ENCODE measurements at places on chromosomes 12 and 14.

GRCh38 chr12:68963856-68964745, 31.1 kb upstream of the CPM start:
- DNase-seq = no peak

GRCh38 chr14:51776102-51776894, 84.1 kb upstream of the GNG2 start:
- DNase-seq = peak; percentile 12

- DNase-seq = no peak
These were observed 24.2 kb upstream of the LRRC9 start for GRCh38 chr14:59895721-59896120.

GRCh38 chr14:24116128-24116814, 1.5 kb upstream of the NRL start:
- no peak for DNase-seq

DNA sequence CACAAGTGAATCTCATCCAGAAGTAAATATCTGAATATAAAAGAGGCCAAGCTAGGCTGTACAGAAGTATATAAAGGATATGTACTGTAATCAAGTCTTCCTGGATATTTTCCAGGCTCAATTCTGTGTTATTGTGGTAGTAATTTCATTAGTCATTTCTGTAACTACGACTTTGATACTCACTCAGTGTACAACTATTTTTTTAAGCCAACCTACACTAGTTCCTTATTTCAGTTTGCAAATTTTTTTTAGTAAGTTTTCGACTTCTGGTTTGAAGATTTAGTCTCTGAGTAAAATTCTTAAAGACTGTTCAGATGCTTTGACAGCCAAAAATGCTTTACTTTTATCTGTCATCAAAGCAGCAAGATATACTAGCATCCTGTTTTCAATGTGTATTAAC, 130.8 kb downstream of the CAPZA3 start:
- DNase-seq = no peak

GRCh38 chr12:130016194-130016593, 112.4 kb upstream of the TMEM132D start:
- DNase-seq = no peak

GRCh38 chr12:95473231-95473883, 595 bp upstream of the METAP2 start:
- DNase-seq = no peak

- DNase-seq = no peak
These were observed 89.9 kb upstream of the DCN start for GRCh38 chr12:91272461-91273063.

DNA sequence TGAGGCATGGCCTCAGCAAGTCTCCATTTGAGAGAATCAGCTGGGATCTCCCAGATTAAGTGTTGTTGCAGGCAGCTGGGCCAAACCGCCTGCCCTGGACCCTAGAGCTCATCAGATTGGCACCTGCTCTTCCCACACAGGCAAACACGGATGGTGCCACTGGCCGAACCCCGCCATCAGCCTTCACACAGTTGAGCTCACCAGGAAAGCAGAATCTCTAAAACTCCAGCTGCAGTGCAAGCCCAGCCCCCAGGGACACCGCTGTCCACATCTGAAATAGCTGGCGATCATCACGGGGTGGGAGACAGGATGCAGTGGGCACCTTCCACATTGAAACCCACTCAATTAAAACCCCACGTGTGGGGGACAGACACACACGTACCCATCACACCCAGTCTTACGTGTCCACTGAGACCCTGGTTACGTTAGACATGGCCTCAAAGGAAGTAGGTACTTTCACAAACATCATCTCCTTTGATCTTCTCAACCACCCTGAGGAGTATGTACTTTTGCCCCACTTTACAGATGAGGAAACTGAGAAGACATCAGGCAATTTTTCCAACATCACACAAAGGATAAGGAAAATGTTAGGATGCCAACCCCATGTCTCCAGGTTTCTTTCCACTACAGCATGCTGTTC, 88.8 kb downstream of the SINHCAF start:
- DNase-seq = no peak

- no peak for DNase-seq
These were observed 174.9 kb downstream of the PIK3C2G start for GRCh38 chr12:18436170-18436569.

DNA sequence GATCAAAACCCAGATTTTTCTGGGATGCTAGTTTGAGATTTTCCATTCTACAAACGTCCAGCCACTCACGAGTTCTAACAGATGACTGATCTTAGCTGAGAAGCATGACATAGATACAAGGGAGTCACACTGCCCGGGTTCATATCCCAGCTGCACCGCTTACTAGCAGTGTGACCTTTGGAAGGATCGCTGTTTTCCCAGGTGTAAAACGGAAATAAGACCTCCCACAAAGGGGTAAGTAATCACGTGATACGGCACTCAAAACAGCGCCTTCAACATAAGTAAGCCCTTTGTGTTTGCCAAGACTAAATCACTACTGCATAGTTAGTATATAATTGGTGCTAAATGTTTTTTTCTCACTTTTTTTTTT, 624 bp upstream of the PWP1 start:
- DNase-seq = no peak

DNA sequence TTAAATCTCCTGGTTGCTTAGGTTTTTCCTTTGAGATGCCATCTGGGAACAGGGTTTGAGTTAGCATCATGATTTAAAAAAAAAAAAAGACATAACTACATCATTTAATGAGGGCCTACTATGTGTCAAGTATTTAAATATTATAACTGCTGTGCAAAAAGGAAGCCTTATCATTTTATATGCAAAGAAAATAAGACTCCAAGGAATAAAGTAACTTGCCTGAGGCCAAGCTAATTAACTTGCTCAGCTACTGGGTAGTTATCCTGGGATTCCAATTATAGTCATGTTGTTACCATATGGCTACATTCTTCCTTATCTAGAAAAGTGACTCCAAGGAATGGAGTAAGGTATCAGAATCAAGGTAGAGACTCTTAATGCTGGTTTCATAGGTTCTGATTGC, 123.5 kb downstream of the SLC41A2 start:
- DNase-seq = no peak

GRCh38 chr12:753611-754472, 1.5 kb downstream of the WNK1 start:
- peak; percentile 23 for DNase-seq

GRCh38 chr12:46219877-46220655, 48.8 kb downstream of the SLC38A1 start:
- DNase-seq = no peak

DNA sequence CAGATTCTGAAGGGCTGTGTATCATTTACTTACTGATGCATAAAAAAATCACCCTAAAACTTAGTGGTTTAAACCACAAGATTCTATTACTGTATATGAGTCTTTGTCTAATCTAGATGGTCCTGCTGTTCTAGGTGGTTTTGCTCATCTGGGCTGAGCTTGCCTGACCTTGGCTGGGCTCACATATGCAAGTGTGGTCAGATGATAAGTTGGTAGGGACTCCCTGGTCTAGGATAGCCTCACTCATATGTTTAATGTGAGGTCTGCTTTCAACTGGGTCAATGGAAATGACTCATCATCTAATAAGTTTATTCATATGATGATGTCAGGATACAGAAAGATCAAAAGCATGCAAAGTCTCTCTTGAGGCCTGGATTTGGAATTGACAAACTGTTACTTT, 887.8 kb downstream of the TRHDE start:
- DNase-seq = no peak

DNA sequence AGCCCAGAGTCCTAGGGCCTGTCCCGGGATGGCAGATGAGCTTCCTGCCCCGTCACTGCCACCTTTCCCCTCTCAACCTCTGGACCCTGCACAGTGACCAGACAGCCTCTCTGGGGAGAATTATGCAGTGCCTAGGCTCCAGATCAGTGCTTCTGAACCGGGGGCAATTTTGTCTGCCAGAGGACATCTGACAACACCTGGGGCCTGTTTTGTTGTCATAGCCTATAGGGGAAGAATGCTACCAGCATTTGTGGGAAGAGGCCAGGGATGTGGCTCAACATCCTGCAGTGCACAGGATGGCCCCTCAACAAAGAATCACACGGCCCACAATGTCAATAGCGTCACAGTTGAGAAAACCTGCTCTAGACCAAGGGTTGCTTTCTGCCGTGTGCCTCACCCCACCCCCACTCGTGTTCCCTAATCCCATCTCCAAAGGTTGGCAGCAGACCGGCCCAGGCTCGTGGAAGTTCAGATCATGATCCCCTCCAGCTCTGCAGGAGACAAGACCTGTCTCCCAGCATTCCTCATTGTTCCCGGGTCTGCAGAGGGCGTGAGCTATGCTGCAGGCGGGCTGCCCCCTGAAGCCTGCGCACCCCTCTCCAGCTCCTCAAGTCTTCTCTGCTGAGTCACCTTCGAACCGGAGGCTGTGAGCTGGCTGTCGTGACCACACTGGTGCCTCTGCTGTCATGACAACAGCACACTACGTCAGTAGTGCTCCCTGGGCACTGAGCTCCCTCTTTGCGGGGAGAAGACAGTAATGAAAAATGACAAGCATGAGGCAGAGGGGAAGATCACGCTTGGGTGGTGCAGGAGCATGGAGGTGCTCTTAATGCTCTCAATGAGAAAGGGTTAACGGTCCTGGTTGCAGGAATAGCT, 2.0 kb upstream of the GAPDH start:
- DNase-seq = peak; percentile 76

- DNase-seq = no peak
These were observed 96.6 kb upstream of the G2E3 start for GRCh38 chr14:30462358-30462757.

DNA sequence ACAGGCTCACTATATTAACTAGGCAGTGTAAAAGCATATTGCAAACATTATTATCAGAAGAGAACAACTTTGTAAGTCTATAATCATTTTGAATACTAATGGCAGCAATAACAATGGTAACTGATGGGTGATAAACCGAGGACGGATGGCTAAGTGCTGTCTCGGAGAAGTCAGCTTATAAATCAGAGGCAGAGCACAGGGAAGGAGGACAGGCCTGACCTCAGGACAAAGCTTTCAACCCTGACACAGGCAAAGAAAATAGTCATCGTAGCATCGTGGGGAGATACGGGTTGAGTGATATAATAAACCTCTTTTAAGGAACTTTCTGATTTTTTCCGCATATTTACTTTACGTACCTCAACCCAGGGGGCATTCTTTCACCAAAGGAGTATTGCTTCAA, 48.4 kb downstream of the FLRT2 start:
- no peak for DNase-seq

DNA sequence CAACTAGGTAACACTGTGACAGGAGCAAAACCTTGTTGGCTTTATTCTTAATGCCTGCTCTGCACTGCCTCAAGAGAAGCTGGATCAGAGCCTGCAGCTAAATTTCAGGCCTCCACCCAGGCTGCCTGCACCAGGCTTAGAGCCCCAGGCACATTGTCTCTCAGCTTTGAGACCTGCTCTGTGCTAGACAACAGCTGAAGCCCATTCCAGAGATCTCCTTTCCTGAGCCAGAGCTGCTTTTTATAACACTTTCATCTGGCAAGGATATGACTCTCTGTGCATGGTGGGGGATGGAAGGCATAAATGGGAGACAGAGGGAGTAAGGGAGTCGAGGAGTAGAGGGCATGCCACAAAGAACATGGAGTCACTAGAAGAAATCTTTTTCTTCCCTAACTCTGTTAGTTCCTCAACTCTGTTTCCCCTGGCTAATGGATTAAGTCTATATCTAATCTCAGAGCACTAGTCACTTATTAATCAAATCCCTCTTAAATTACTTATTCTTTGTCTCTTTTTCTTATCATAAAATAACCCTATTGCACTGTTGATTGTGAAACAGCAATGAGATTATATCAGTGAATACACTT, 27.1 kb upstream of the LUM start:
- no peak for DNase-seq

- no peak for DNase-seq
These were observed 59.0 kb upstream of the ATP2A2 start for GRCh38 chr12:110222027-110222426.

- DNase-seq = no peak
These were observed 51.0 kb downstream of the PRKCH start for GRCh38 chr14:61372379-61372778.

DNA sequence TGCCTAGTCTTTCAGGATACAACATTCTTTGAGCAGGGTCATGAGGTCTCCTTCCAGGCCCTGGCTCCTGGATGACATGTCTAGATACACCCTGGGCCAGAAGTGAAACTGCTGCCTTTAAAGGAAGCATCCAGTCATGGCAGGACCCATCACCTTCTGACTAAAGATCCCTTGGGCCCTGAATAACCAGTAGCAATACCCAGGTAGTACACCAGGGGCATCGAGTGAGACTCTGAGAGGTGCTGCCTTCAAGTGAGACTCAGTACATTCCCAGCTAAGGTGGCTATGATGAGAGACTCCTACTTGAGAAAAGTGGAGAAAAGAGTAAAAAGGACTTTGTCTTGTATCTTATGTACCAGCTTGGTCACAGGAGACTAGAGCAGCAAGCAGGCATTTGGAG, 23.5 kb downstream of the OR6C68 start:
- DNase-seq = no peak

- DNase-seq = no peak
These were observed 14.9 kb upstream of the SCAF11 start for GRCh38 chr12:46005151-46005797.

GRCh38 chr14:79924551-79924950, 286.8 kb downstream of the DIO2 start:
- no peak for DNase-seq

GRCh38 chr12:64742416-64742815, 16.8 kb downstream of the GNS start:
- DNase-seq = no peak

GRCh38 chr14:75425446-75425845, 2.4 kb upstream of the JDP2 start:
- DNase-seq = no peak

- no peak for DNase-seq
These were observed 55.4 kb upstream of the DDX11 start for GRCh38 chr12:31018106-31018789.

GRCh38 chr14:90671382-90672234, 144.6 kb downstream of the TTC7B start:
- no peak for DNase-seq

DNA sequence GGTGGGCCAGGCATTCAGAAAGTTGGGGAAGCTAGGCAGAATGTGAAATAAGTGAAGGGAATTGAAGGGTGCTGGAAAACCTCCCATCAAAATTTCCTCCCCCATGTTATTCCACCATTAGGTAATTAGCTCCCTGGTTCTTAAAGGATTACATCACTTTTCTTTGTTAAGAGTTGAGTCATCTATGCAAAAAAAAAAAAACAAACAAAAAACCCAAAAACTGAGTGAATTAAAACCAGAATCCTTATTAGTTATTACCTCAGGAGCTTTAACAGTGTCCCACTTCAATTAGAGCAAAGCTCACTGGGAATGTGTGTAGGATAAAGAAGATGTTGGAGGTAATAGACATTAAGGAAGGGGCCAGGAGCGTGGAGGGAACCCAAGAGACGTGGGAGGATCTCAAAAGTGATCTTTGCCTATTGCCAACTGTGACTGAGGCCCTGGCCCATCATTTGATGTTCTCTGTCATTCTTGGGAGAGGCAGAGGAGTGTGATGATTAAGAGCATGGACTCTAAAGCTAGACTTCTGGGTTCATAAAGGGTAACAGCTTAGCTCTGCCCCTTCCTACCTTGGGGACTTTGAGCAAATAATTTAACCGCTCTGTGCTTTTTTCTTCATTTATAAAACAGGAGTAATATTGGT, 364.7 kb downstream of the APAF1 start:
- no peak for DNase-seq
